Left kidney (tissue), 8 donors: ENCODE measurements at places on chromosomes 7 and 10. TPM values are rescaled to one million over a fixed set of nuclear protein-coding genes. Genes with fewer than 3 reads are reported as not detected.

GRCh38 chr10:77907900-77908717 lies 18.4 kb downstream of the DLG5 start:
- no peak for DNase-seq

The C10orf71 gene
- 0.15 TPM for polyA plus RNA-seq

The SPDYE16 gene
- 6.2 TPM for polyA plus RNA-seq

- no peak for DNase-seq
Observed at GRCh38 chr7:79296553-79297320, 156.7 kb downstream of the MAGI2 start.

The GIMAP6 gene
- polyA plus RNA-seq = 13.8 TPM

DNA sequence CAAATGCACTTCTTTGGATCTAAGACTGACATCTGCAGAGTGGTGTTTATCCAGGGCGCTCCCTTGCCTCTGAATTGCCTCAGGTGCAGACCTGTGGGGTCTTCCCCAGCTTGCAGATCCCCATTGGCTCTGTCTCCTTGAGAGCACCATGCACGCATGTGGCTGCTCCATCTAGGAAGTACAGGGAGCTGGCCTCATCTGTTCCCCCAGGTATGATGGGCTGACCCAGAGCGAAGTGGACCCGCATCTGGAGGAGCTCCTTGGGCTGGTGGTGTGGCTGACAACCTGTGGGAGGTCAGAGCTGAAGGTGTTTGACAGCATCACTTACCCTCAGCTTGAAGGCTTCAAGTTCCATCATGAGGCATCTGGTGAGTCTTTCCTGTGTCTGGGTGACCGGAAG lies 44.5 kb downstream of the WDFY4 start:
- no peak for DNase-seq

DNA sequence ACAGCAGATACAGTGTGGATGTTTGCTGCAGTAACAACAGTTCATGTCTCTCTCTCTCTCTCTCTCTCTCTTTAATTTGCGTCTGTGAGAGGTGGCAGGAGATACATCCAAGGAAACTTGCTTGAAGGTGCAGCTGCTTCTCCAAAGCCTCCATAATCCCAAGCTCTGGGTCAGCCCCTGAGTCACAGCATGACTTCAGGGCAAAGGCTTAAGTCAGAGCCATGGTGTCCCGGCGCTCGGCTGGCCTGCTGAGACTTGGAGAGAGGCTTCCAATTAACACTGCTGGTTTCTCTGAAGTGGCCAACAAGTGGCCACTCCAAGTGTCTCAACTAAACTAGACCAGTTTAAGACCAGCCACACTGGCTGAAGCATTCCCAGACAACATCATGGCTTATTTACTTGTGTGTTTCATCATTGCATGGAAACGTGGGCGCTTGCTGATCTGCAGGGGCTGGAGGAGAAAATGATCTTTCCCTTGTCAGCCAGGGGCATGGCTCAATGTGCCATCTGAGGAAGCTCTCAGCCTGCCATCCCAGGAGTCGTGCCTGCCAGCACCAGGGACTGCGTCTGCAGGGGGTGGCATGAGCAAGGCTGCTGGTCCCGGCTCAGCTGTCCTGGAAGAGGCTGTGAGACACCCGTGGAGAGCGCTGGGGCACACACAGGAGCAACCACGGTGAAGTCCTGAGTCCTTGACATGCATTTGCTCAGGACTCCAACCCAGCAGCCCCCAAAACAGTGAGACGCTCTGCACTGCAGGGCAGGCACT lies 254.2 kb downstream of the COBL start:
- no peak for DNase-seq

GRCh38 chr7:98038731-98039130 lies 48.7 kb upstream of the OCM2 start:
- no peak for DNase-seq

The BEND7 gene
- 40.7 TPM for polyA plus RNA-seq
